HTR-8/SVneo (cell line): ENCODE measurements at places on chromosomes 7 and 10.

GRCh38 chr7:97075928-97076327 lies 41.6 kb upstream of the SDHAF3 start:
- no peak for DNase-seq

DNA sequence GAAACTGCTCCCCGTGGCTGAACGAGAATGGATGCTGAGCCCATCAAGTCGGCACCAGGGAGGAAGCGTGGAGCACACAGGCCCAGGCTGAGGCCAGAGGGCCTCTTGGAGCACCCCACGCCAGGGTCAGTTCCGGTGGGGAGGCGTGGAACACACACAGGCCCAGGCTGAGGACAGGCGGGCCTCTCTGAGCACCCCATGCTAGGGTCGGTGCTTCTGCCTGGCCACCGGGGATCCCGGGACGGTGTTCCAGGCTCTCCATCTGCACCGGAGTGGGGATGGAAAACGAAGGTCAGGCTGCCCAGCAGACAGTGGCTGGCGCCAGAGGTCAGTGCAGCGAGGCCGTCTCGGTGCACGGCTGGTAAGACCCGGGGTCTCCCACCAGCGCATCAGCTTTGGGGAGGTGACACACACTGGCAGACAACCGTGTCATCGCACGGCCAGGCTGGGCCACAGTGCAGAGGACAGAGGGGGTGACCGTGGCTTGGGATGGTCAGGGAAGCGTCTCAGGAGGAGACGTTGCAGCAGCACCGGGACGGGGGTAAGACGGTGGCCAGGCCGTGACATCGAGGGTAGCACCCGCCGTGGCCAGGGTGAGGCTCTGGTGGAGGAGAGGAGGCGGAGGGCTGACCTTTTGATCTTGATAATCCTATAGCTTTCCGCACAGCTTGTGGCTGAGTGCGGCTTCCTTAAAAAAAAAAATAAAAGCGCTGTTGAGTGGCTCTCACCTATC lies 203.9 kb downstream of the ELFN1 start:
- DNase-seq: no peak

GRCh38 chr7:157483971-157484410 lies 147.2 kb downstream of the DNAJB6 start:
- DNase-seq: no peak

- no peak for DNase-seq
Measured at GRCh38 chr7:68458010-68458908, 1140.0 kb upstream of the AUTS2 start.

DNA sequence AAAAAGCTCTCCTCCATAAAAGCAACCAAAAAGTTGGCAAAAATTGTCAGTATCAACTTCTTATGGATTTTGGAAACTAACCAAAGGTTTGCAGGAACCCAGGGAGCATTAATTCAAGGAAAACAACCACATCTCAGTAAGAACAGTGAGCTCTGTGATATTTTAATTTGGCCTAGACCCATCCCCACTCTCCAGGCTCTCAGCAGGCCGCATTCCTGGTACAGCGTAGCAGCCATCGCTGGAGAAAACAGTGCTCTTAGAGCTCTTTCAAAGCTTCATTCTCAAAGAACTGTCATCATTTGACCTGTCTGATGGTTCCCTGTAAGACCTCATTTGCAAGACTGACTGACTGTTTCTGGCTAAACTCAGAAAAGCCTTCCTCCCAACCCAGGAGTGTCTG lies 81.9 kb downstream of the NUDCD3 start:
- no peak for DNase-seq
